ENCODE measurements at places on chromosomes 1 and 21.

GRCh38 chr1:181548497-181548896, 65.2 kb downstream of the CACNA1E start:
- no peak for DNase-seq

DNA sequence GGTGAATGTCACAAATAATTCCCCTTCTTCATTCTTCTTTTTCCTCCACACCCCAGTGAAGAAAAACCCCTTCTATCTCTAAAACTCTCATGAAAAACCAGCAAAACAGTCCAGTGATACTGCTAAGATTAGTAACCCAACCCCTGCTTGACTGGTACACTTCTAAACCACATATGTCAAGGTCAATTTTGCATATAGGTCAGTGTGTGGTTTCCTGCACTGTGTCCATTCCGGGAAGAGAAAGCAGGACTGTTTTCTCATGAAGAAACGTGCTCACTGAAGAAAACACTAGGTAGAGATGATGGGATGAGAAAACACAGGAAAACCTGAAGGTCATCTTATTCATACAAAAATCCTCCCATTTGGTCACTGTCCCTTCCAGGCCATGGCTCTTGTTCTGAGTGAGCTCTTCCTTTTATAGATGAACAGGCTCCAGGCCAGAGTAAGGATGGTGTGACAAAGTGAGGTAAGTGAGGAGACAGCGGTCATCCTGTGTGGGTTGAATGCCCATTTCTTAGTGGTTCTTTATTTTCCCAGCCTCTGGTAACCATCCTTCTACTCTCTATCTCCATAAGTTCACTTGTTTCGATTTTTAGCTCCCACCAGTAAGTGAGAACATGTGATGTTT, 122.7 kb downstream of the FASLG start:
- peak; percentile 18 for DNase-seq

GRCh38 chr21:25640202-25640942, 1.3 kb downstream of the JAM2 start:
- no peak for DNase-seq

GRCh38 chr1:2091611-2092604, 41.7 kb downstream of the PRKCZ start:
- peak; percentile 37 for DNase-seq

- DNase-seq = no peak
Observed at GRCh38 chr1:51512120-51512519, 6.9 kb downstream of the EPS15 start.

DNA sequence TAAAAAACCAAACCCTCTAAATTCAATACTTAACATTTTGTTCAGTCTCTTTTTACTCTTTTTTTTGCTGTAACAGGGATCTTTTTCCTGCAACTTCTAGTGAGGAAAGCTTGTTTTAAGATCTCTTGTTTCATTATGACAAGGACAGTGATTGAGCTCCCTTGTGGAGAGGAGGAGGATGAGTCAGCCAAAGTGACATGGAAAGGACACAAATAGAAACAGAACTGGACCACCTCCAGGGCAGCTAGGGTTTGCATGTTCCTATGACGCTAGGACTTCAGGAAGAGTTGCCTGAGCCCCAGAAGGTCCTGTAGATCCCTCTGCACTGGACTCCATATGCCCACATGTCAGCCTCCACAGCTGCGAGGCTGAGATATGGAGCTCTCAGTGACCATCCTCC, 212.6 kb upstream of the FAM78B start:
- no peak for DNase-seq

DNA sequence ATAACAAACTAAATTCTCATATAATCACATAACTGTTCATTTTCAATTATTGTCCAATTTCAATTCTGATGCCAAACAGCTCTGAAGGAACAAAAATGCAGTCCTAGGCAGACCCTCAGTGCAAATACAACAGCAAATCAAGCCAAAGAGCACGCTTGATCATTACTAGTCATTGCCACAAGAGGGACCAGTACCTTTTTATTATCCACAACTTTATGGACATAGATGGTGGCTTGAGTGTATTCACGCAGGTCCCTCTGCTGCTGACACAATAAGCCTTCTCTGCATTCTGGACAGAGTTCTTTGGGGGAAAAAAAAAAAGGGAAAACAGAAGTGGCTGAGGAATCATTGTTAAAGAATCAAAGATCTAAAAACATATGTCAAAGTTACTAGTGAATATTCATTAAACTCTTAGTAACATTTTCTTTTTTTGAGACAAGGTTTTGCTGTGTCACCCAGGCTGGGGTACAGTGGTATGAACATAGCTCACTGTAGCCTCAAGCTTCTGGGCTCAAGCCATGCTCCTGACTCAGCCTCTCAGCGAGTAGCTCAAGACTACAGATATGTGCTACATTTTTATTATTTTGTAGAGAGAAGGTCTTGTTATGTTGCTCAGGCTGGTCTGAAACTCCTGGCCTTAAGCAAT, 34.3 kb upstream of the RAP1GAP start:
- DNase-seq = no peak

DNA sequence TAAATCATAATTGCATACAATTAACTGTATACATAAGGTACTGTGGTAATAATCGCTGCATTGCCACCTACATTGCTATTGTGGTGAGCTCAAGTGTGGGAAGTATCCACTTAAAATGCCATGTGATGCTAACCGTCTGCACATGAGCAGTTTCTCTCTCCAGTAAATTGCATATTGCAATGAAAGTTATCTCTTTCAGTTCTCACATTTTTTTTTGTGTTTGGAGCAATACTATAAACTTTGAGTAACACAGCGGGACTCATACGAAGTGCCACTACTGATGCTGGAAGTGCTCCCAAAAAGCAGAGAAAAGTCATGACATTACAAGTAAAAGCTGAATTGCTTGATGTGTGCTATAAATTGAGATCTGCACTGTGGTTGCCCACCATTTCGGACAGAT, 38.5 kb downstream of the DISC1 start:
- no peak for DNase-seq

- DNase-seq = no peak
Observed at GRCh38 chr1:7810395-7810794, 26.3 kb downstream of the PER3 start.

DNA sequence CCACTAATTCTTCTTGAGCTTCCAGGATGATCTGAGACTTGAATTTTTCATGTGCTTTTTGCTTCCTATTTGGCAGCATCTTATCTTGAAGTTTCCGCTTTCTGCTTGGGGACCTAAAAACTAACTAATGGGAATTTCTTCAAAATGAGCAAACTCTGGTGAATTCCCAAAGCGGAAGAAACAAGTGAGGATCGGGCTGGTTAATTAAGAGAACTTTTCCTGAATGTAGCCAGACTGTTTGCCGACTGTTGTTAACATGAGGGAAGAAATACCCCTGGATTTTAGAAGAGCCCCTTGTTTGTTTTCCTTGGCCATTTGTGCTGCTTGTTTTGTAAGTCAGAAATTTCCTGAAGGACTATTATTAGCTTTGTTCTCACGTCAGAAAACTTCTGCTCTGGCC, 6.1 kb upstream of the SELE start:
- DNase-seq = no peak

DNA sequence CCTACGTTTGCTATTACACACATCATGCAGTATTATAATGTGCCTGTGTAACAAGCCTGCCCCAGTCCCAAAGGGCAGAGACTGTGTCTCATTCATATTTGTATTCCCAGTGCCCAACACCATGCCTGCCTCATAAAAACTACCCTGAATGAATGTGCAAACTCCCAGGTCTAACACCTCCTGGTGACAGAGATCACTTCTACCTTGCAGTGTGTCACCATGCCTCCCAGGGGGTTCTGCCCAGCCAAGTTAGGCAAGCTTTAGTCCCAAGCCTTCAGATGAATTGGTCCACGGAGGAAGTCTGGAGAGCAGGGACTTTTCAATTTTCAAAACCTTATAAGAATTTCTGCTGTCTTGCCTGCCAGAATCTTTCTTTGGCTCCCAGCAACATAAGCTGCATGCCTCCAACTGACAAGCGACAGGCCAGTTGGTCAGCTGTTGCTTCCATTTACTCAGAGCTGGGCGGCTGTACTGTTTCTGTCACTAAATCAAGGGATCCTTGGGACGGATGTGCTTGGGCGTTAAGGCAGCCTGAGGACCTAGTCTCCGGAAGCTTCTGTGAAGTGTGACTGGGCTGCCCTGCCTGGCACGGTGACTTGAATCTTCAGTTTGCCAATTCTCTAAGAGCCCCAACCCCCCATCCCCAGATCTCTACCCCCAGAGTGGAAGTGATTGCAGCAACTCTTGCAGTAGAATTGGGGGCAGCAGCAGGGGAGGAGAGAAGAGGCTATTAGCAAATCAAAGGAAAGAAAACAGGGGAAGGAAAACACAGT, 1.2 kb downstream of the RXRG start:
- DNase-seq = no peak

DNA sequence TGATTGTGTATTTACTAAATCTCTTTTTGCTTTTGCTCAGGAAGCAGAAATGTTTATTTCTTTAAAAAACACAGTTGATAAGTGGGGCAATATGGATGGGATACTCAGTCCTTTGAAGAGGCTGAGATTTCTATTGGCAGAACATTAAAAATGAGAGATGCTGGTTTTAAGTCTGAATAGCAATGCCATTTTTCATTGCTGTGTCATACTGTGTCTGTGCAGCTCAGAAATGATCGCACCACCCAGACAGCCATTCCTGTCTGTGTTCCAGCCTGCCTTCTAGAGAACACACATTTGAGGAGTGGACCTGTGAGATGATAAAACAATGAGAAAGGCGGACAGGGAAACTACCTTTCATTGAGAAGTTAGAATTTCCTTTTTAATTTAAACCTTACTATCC, 231.2 kb upstream of the USP24 start:
- no peak for DNase-seq

- DNase-seq = no peak
Observed at GRCh38 chr1:6646499-6647148, 22.0 kb downstream of the THAP3 start.

GRCh38 chr1:938088-938683, 14.5 kb downstream of the SAMD11 start:
- DNase-seq = no peak

DNA sequence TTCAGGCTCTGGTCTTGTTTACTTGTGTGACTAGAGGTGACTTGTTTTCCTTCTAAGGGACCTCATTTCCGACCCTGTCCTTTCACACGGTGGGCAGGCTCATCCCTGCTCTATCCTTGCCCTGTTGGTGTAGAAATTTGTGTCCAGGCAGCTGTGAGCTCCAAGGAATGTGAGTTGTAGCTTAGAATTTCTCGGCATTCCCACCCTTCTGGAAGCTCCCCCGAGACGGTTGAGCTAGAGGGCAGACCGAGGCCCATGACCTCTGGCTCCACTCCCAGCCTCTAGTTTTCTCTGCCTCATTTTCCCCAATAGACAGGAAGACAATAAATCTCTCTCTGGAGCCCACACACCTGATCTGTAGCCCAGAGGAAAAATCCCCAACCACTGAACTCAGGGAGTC, 100.9 kb downstream of the NAV1 start:
- DNase-seq = no peak

GRCh38 chr1:21200767-21201166, 24.1 kb upstream of the EIF4G3 start:
- DNase-seq = no peak

DNA sequence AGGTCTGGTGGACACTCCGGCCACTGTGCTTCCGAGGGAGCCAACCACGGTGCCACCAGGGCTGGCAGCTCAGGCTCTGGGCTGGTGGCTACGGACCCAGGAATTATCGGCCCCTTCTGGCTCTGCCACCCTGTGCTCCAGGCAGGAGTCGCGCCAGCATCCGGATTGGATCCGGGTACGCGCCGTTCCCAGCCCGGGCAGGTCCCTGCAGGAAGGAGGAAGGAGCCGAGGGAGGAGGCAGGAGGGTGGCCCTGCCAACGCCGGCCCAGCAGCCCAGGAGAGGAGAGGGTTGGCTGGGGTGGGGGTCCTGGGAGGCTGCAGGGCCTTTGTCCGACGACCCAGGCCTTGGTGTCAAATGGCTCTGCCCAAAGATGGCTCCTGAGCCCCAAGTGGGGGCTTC, 160.5 kb downstream of the CASZ1 start:
- no peak for DNase-seq

- DNase-seq = no peak
Observed at GRCh38 chr1:174358344-174358743, 89.4 kb upstream of the GPR52 start.

DNA sequence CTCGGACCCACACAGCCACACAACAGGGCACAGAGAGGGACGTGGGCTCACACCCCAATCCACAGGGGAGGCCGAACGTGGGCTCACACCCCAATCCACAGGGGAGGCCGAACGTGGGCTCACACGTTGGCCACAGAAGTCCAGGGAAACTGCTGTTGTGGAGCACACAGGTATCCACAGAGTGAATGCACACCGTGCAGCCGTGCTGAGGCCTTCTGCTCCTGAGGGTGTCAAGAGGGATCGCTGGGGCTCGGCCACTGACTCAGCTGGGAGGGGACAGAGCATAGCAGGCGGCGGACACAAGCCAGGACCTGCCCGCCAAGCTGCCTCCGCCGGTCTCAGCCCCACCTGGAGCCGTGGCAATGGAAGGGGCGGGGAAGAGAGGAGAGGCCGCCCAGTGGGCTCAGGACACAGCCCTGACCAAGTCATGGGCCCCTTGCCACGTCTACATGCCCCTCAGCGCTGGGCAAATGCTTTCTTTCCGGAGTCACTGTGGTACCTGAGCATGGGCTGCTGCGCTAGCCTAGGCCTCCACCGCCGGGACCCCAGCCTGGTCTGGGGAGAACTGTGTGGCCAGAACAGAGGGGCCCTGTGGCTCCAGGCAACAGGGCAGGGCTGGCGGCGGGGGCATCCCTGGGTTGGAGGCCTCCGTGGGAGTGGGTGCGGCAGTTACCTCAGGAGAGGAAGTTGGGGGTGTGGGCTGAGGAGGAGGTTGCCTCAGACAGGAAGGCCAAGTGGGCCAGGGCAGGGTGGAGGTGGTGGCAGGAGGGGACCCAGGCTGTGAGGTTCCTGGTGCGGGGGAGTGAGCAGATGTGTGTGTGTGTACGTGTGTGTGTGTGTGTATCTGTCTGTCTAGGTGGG, 1.2 kb downstream of the SYTL1 start:
- DNase-seq = peak; percentile 66

DNA sequence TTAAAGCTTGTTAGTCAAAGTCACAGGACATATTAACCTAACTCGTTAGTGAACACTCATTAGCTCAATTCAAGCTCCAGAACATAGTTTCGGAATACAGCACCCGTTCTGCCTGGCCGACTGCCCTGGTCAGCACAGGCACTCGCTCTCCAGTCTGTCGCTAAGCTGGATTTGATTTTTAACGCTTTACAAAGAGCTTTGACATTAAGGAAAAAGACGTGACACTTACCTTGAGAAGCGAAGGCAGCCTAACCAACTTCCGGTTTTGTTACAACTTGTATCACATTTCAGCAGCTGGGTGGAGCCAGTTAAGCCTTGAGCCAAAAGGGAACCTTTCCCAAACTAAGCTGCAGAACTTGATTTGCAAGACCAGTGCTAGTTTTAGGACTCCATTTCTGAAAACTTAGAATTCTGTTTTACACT, at the start of gene FRRS1:
TSS of gene FRRS1 (minus strand) at position 258 of the 423 bp plus-strand sequence. CDS start 17,867 bp downstream, outside the sequence.
- DNase-seq = peak; percentile 79

All from GM06990 (cell line).